ENCODE measurements at places on chromosomes 2 and 18. TPM values are rescaled to one million over a fixed set of nuclear protein-coding genes. Genes with fewer than 3 reads are reported as not detected.

TXNDC2 gene
- not detected for total RNA-seq

GRCh38 chr18:35432565-35433001 is 55.4 kb upstream of the ZNF396 start:
- DNase-seq: no peak

GRCh38 chr2:125581557-125581956 is 1074.4 kb upstream of the GYPC start:
- DNase-seq: no peak

DNA sequence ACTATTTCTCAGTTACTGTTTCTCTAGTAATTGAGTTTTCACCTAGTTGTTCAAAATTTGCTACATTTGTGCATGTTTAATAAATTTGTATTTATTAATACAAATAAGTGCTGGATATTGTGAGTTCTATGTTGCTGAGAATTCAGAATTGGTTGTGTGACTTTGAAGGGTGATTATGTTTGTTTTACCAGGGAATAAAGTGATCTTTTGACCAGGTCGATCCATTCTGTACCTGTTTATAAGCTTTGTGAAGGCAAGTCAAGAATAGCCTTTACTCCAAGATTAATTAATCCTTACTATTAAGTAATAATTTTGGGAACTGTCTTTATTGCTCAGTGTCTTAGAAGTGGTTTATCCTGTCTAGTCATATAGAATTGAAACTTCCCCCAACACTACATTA is 230.0 kb upstream of the GYPC start:
- no peak for DNase-seq

DNA sequence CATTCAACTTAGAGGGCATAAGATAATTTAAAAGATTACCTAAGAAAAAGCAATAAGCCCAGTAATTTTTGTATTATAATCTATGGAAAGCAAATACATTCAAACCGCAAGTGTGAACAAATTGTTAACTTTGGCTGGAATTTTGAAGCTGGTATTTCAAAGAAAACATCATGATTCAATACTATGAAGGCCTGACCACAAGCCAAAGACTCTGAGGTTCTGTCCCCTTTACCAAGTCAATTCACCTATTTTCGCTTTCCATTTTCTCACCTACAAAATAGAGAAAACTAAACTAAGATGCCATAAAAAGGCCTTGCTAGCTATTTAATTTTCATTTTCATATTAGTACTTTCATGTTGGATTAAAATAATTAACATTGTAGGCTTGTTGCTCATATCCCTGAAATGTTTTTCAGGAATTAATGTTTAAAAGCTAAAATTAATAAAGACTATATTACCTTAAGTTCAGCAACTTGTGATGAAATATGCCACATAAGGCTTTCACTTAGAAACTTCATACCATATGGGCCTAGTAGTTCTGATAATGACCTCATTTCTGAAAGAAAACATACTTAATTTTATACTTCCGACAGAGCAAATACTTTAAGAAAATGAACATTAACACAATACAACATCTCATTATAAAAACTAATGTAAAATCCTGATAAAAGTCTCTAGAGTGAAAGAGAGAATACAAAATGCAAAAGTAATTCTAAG is 85.7 kb upstream of the FRZB start:
- no peak for DNase-seq

EVA1A gene
- not detected for total RNA-seq

DNA sequence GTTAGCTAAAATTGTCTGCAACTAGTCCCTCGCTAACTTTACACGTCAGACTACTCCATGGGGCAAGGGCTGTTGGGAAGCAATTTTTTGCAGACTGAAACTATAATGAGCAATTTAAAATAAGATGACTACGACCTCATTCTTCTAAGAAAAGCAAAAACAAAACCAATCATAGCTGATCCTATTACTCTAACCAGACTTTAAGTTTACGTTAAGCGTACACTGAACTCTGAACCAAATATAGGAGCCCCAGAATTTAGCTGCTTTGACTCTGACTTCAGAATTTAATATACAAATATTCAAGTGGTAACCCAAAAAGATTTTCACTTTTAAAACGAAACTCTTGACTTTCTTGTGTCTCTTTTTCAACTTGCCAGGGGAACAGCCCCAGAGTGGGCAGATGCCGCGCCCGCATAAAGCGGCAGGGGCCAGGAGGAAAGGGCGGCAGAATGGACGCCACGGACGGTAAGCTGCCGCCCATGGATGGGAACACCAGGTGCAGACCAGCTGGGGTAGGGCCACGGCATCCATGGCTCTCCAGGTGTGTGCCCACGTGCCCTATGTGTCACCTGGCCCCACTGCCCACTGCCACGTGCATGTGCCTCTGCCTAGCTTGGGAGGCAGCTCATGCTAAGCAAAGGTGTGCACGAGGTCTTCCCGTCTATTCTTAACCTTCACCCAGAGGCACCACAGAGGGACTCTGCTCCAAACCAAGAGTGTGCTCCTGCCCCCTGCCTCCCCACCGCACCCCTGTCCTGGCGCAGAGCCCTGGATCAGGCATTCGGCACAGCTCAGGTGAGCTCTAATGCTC is 217.6 kb downstream of the HDAC4 start:
- no peak for DNase-seq

GRCh38 chr2:229287823-229288222 is 16.7 kb upstream of the PID1 start:
- DNase-seq: no peak

GRCh38 chr2:235858881-235859280 is 309.3 kb downstream of the GBX2 start:
- no peak for DNase-seq

LRATD1 gene
- total RNA-seq: not detected

GRCh38 chr18:79950515-79951341 is 725 bp downstream of the SLC66A2 start:
- DNase-seq: peak; percentile 54

- DNase-seq: peak; percentile 88
Measured at GRCh38 chr2:128318776-128319464, at the start of gene HS6ST1. Gene HS6ST1, minus strand, starts transcription at chr2:128318868. Its CDS starts 305 bp downstream, at chr2:128318563.

Data from CD8-positive, alpha-beta T cell (primary cell).